Right hindlimb (tissue), 1 donor: ENCODE measurements at places on chromosomes 4 and X.
A peak's percentile ranks its signal among the peaks of the same experiment; 100 is the strongest.

DNA sequence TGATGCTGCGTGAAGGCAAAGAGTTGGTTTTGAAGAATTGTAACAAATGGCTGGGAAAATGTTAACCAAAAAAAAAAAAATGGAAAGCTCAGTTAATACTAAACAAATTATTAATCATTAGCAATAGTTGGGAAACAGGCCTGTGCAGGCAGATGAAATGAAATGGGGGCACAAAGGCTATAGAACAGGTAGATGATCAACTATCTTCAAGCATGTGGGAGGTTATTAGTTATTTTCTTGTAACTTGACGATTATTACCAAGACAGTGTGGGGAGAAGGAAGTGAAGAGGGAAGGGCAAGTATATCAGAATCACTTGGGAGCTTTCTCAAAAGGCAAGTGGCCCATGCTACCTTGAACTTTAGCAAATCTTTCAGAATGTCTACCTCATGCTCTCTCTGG, 351.9 kb downstream of the BCOR start:
- DNase-seq = no peak

DNA sequence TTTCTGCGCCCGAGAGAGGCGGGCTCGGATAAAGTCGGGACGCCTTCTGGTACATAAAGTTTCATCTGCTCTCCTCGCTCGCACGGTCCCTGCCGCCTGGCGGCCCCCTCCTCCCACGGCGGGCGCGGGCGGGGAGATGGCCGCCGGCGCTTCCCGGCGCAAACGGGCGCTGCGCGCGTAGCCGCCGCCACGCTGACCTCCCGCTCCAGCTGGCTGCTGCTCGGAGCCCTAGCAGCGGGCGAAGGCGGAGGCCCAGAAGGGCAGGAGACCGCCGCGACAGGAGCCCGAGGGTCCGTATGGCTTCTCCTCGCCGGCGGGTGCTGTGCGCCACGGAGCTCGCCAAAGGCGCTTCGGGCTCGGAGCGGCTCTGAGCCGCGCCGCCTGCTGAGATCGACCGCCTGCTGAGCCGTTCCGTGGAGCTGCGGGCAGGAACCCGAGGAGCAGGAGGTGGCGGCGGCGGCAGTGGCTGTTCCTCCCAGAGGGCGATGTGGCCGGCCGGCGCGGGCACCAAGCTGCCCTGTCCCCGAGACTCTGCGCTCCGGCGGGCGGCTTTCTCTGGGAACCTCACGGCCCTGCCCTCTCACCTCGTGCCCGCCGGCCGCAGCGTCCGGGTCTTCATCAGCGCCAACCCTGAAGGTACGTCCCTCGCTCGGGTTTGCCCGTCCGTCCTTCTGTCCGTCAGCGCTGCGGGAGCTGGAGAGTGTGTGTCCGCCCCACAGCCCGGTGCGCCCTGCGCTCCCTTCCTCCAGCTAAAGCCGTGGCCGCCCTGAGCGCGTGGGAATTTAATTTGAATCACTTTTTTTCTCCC, at the start of gene NWD2:
Gene NWD2 (plus strand): TSS at position 161 of the 808 bp plus-strand sequence. CDS start 325 bp downstream, at position 486.
- peak; percentile 46 for DNase-seq

DNA sequence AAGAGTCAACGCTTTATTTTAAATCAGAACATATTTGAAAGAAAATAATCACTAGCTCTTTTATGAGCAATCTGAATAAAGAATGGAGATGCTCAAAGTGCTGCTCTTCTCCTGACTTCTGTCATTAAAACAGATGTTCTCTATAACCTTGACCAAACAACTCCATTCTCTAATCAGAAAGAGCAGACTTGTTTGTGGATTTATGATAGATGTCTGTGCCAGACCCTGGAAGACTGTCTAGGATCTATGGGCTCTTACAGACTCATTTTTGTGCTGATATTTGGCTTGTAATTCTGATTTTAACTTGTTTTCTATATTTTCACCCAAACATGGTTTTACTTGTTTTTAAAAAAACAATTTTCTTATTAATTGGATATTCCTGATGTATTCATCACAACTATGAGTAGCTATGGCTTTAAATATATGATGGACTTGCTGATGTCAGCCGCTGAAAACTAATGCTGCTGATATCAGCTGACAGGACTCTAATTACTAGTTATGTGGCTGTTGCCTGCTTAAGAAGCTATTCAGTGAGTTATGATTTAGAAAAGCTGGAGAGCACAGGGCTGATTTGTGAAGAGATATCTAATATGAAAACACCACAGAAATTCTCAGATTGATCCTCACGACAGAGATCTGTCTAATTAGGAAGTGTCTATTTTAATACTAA, 31.6 kb upstream of the MAML3 start:
- no peak for DNase-seq

- DNase-seq = no peak
Observed at GRCh38 chr4:94743838-94744237, 13.9 kb upstream of the BMPR1B start.

- DNase-seq = no peak
Observed at GRCh38 chrX:2351321-2351720, 149.5 kb downstream of the DHRSX start.

DNA sequence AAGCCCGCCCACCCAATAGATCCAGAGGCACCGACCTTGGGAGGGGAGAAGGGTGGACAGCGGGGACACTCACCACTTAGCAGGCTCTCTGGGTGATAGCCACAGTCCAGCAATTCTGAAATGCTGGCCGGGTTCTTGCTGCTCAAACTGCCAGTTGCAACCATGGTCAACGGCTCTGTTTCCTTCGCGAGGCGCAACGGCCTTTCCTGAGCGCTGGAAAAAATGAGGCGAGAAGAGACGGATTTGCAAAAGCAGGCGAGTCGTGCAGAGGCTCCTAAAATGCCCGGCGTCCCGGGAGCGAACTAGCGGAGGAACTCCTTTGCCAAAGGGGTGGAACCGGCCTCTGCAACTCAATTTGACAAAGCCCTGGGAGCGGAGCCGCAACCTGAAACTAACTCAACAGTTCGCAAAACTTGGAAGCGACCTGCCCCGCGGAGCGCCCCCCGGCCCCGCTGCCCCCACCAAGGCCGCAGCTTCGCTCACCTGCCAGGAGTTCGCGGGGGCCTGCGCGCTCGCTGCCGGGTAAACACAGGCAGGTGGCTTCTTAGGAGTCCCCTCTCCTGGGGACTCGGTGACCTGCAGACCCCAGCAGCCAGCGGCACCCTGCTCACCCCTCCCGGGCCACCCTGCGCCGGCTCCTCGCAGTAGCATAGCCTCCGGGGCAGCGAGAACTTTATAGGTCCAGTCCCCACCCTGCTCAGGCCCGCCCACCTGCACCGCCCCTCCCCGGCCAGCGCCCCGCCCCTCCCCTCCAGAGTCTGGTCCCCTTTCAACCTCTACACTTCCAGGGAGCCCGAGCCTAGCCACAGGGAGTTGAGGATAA, at the start of gene DDIT4L:
Gene DDIT4L (minus strand): TSS at position 649 of the 823 bp plus-strand sequence. CDS start 485 bp downstream, at position 164.
- DNase-seq = peak; percentile 76

DNA sequence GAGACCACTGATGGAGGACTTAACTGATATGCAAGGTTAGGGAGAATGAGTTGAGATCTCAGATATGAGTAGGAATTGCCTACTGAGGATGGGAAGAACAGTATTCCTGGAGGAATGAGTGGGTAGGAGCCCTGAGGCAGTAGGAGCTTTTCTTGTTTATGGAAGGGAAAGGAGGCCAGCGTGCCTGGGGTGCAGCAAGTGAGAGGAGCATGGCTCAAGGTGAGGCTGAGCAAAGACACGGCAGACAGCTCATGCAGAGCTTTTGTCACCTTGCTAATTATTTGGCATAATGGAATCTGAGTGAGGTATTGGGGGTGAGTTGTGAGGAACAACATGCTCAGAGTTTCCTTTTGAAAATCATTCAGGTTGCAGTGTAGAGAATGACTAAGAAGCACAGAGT, 65.3 kb upstream of the IBSP start:
- DNase-seq = no peak

DNA sequence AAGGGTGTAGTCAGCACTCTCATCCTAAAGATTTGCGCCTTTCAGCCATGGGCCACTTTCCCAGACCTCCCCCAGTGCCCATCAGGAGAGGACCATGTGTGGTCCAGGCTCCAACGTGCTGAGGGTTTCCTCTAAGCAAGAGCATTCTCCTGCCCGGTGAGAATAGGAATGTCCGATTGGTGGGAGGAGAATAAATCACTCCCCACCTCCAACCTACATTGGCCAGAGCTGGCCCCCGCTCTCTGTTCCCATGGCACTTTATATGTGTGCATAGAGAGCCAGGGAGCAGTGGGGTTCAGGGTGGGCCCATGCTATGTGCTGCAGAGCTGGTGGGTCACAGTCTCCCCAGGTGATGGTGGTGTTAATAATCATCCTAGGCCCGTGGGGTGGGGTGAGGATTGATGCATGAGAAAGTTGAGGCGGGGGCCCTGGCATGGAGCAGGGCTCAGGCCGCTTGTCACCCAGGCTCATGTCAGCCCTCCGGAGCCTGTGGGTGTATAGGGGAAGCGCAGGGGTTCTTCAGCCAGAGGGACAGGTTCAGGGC, 6.8 kb upstream of the SORCS2 start:
- DNase-seq = peak; percentile 9

- DNase-seq = no peak
Observed at GRCh38 chr4:11179796-11180195, 248.9 kb downstream of the HS3ST1 start.

GRCh38 chr4:55973650-55974049, 24.9 kb downstream of the CEP135 start:
- no peak for DNase-seq
